ENCODE measurements at places on chromosomes 4 and X.

GRCh38 chr4:78951862-78952472 is 12.7 kb upstream of the PAQR3 start:
- peak; percentile 45 for DNase-seq

DNA sequence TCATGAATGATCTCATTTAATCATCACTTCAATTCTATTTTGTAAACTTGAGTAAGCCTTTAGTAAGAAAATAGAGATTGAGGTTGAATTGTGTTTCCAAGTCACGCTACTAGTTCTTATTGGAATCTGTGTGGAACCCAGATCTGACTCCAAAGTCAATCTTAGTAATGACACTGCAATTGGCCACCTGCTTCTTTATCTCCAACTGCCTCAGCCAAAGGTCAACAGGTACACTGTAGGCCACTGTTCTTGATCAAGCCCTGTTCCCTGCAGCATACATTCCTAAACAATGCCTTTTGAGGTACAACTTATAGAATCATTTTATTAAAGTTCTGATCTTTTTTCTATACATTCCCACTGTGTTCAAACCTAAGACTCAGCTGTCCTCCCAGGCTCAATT is 45.5 kb upstream of the CXCL13 start:
- DNase-seq, result no peak

- DNase-seq, result no peak
Measured at GRCh38 chrX:51852096-51852495, 41.3 kb upstream of the MAGED1 start.

GRCh38 chrX:133794126-133794525 is 191.3 kb downstream of the GPC3 start:
- DNase-seq, result no peak

GRCh38 chrX:23731951-23732350 is 11.1 kb downstream of the ACOT9 start:
- DNase-seq, result no peak

DNA sequence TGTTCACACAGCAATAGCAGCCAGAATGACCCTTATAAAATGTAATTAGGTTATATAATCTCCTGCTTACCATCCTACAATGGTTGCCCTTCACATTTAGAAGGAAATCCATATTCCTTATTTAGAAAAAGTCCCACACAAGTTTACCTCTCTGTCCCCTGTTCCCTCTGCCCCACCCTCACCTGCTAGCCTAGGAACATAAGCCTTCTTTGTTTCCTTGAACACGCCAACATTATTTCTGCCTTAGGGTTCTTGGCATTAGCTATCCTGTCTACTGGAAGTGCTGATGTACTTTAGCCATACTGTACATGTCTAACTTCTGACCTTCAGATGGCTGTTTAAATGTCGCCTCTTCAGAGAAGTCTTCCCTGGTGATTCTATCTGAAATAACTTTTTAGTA is 28.4 kb upstream of the USP53 start:
- DNase-seq, result no peak

DNA sequence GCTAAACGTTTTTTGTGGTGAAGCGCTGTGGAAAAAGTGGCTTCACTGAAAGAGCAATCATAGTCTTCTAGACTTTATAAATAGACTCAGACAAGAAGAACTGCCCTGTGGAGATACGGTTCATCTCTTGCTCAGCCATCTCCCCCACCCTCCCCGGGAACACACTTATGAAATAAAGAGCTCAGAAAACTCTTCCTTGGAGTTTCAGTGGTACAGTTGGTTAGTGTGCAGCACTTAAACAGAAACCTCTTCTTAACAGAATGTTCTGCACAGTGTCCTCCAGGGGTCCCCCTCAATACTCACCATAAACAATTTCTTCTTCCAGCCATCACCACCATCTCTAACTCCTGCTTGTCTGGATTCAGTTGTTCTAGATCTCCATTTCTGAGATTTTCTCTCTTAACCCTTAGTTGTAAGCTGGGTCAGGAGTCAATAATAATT is 313.0 kb downstream of the ARHGAP10 start:
- peak; percentile 39 for DNase-seq

GRCh38 chr4:15003401-15003890 is 1.2 kb downstream of the CPEB2 start:
- DNase-seq, result peak; percentile 68

- DNase-seq, result no peak
Measured at GRCh38 chr4:138560448-138560847, 318.3 kb upstream of the SLC7A11 start.

- no peak for DNase-seq
Measured at GRCh38 chr4:25817059-25817681, 45.6 kb downstream of the SEL1L3 start.

GRCh38 chrX:130916636-130917422 is 13.8 kb upstream of the ENOX2 start:
- peak; percentile 50 for DNase-seq

DNA sequence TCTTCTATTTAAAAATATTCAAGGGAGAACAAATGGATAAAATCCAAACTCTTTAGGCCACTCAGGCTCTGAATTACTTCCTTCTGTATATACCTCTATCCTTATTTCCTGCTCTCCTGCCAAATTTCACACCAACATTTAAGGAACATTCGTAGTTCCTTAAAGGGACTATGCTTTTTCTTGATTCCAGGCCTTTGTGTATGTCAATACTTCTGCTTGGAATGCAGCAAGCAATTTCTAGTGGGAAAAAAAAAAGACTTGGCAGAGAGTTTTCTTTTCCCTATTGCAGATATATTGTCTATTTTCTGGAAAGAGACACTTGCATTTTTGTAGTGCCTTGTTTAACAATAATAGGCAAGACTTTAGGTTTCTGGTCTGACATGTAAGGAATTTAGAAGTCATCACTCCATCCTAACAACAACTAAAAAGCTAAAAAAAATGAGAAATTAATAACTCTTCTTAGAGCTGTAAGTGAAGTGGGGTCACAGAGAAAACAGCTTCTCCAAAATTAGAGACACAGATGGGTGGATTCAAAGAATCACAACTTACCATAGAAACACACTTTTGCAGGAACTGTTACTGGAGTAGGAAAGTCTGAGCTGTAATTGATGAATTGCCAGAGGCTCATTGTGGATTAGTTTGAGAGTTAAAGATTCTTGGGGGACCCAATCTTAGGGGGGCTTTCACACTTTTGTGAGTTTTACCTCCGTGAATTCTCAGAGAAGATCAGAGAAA is 2.1 kb upstream of the ADH5 start:
- no peak for DNase-seq

DNA sequence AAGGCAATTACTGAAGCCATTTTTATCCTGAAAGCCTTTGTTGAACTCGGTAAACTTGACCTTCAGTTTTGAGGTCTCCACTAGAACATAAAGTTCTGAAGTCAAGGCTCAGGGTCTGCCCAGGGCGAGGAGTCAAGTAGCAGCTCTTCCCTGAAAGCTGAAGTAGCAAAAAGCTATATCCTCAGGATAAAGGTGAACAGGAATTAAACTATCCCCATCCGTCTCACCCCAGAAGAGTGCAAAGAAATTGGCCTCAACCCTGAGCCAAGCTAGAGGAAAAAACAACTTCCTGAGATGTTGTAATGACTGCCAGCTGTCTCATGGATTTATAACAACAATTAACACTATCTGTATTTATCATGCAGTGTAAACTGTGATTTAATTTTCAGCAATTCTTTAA is 590.8 kb downstream of the SPRY1 start:
- DNase-seq, result no peak
